Progenitor cell of endocrine pancreas (in vitro differentiated cells): ENCODE measurements at places on chromosomes 7 and 10. TPM values are rescaled to one million over a fixed set of nuclear protein-coding genes. Genes with fewer than 3 reads are reported as not detected.

DNA sequence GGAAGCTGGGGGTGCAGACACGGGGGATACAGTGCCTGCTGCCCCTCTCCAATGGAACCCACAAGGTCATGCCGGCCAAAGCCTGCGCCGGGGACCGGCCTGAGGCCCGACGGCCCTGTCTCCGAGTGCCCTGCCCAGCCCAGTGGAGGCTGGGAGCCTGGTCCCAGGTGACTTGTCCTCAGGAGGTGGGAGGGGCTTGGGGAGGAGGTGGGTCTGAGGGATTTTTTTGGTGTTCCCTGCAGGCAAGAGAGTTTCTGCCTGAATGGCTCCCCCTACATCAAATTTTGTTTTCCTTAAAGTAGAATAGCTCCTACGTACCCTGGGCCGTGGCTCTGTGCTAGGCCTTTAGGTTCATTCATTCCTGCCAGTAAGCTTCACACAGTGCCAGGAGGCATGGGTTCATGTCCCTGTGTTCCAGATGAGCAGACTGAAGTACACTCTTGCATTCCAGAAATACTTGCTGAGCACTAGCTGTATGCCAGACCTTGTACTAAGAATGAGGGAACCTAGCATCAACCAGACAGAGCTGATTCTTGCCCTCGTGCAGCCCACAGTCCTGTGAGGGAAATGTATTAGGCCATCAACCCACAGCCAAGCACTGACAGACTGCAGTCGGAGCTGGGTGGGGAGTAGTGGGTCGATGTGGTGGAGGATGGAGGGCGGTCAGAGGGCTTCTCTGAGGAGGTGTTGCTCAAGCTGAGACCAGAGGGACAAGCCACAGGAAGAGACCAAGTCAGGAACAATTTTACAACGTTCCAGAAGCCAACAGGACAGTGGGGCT lies 31.1 kb downstream of the TBATA start:
- no peaks in the 10 kb centered on the region for H3K4me1 ChIP-seq
- no peak overlapping the region for H3K4me3 ChIP-seq
- DNase-seq = no peak

DNA sequence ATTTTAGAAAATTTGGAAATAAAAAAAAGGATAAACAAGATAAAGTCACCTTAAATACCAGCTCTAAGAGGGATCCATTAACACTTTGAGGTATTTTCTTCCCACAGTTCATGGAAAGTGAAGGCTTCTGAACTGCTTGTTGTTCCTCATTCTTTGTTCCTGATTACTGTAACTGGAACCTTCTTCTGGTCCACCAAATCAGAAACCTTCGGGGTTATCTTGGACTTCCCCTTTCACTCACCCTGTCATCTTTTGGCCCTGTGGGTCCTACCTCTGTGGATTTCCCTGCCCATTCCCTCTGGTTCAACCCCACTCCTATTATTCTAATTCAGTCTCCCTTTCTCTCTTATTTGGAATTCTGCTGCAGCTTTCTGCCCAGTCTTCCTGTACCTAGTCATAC lies 116.5 kb upstream of the PRPS1L1 start:
- H3K4me1 ChIP-seq = peaks cover 2% of the 10 kb centered on the region
- no peaks in the 10 kb centered on the region for H3K36me3 ChIP-seq
- no peak for DNase-seq
- H3K27me3 ChIP-seq = no peaks in the 10 kb centered on the region

- DNase-seq = no peak
- H3K4me3 ChIP-seq = no peak overlapping the region
- no peaks in the 10 kb centered on the region for H3K27me3 ChIP-seq
- H3K27ac ChIP-seq = no peak overlapping the region
- peaks cover 14% of the 10 kb centered on the region for H3K36me3 ChIP-seq
- H3K4me1 ChIP-seq = no peaks in the 10 kb centered on the region
Measured at GRCh38 chr7:66426996-66427395, 201.7 kb upstream of the KCTD7 start.

DNA sequence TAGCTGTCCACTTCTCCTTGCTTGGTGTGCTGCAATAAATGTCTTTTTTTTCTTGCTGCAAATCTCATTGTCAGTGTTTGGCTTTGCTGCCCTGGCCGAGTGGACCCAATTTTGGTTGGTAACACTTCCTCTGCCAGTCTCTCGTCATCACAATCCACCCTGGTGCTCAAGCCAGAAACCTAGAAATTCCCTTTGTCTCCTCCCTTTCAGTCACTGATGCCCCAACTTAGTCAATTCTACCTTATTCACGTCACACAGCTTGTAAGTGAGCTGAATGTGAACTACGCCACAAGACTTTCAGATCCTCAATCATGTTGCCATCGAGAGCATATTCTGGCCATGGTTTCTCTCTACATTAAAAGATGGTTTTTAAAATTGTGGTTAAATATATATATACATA lies 13.0 kb upstream of the FRA10AC1 start:
- H3K36me3 ChIP-seq = no peaks in the 10 kb centered on the region
- no peak for DNase-seq
- no peak overlapping the region for H3K4me3 ChIP-seq
- no peak overlapping the region for H3K27ac ChIP-seq

GRCh38 chr7:130881091-130881798 lies 147.2 kb upstream of the KLF14 start:
- H3K27ac ChIP-seq = no peak overlapping the region
- DNase-seq = no peak
- peaks cover 12% of the 10 kb centered on the region for H3K4me1 ChIP-seq
- H3K4me3 ChIP-seq = no peak overlapping the region
- H3K27me3 ChIP-seq = no peaks in the 10 kb centered on the region

Gene PON1
- 0.91 and 2.3 TPM in 2 replicates for total RNA-seq
